Uterus (tissue), 4 donors: ENCODE measurements at places on chromosomes 12 and 14.

DNA sequence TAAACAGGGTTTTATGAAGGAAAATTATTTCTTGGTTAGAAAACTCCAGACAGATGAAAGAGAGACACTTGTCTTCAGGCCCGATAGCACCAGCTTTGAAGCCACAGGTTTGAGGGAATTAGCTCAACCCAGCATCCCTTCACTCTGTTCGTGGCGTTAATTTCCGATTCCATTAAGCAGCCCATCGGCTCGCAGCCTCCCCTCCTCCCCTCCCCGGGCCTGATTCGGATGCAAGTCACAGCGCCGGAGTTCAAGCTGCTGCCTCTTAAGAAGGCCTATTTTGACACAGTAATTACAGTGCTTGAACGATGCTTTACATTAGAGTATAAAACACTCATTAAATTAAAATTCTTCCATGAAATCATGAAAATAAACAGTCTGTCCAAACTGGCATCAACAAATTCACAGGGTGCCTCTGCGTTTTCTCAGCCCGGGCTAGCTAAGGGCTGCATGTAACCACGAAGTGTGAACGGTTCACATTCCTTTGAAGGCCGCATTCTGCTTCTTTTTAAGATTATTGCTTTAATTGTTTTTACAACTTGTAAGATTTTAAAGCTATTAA, 145.8 kb downstream of the DICER1 start:
- H3K27ac ChIP-seq: no peak overlapping the region
- H3K36me3 ChIP-seq: no peaks in the 10 kb centered on the region
- H3K27me3 ChIP-seq: no peaks in the 10 kb centered on the region

- peak overlapping the region; percentile 85 for H3K27ac ChIP-seq
- H3K4me3 ChIP-seq: no peak overlapping the region
- no peaks in the 10 kb centered on the region for H3K36me3 ChIP-seq
- peaks cover 11% of the 10 kb centered on the region for H3K4me1 ChIP-seq
These were observed 141.9 kb downstream of the CRADD start for GRCh38 chr12:93819050-93819491.

- no peak overlapping the region for H3K4me3 ChIP-seq
- H3K27ac ChIP-seq: no peak overlapping the region
- no peaks in the 10 kb centered on the region for H3K36me3 ChIP-seq
These were observed 471.9 kb downstream of the RPS29 start for GRCh38 chr14:49114161-49114893.

GRCh38 chr12:110075880-110076279, 27.6 kb upstream of the C12orf76 start:
- H3K36me3 ChIP-seq: no peaks in the 10 kb centered on the region
- H3K27ac ChIP-seq: no peak overlapping the region
- no peak for DNase-seq
- H3K4me3 ChIP-seq: no peak overlapping the region

GRCh38 chr12:80567401-80567800, 123.4 kb downstream of the PTPRQ start:
- H3K36me3 ChIP-seq: no peaks in the 10 kb centered on the region
- DNase-seq: no peak
- no peaks in the 10 kb centered on the region for H3K4me1 ChIP-seq

- H3K4me1 ChIP-seq: peaks cover 4% of the 10 kb centered on the region
- H3K4me3 ChIP-seq: no peak overlapping the region
- H3K27ac ChIP-seq: no peak overlapping the region
These were observed 80.0 kb upstream of the DICER1 start for GRCh38 chr14:95237121-95237957.

DNA sequence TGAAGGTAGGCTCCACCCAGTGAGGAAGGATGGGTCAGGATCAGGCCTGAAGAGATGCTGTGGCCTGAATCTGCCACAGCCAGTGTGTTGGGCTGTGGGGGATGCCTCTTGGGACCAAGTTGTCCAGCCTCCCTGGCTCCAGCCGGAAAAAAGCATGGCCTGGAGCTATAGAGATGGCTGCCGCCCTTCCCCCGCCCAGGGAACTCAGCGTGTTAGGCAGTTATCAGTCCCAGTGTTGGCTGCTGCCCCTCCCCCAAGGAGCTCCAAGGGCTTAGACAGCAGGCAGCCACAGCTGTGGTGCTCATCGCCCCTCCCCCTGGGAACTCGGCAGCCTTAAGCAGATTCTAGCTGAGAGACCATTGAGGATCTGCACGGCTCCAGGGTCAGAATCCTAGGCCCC, 158.0 kb downstream of the CAPZA3 start:
- DNase-seq: no peak
- no peaks in the 10 kb centered on the region for H3K4me1 ChIP-seq
- H3K27me3 ChIP-seq: no peaks in the 10 kb centered on the region
- no peak overlapping the region for H3K27ac ChIP-seq

DNA sequence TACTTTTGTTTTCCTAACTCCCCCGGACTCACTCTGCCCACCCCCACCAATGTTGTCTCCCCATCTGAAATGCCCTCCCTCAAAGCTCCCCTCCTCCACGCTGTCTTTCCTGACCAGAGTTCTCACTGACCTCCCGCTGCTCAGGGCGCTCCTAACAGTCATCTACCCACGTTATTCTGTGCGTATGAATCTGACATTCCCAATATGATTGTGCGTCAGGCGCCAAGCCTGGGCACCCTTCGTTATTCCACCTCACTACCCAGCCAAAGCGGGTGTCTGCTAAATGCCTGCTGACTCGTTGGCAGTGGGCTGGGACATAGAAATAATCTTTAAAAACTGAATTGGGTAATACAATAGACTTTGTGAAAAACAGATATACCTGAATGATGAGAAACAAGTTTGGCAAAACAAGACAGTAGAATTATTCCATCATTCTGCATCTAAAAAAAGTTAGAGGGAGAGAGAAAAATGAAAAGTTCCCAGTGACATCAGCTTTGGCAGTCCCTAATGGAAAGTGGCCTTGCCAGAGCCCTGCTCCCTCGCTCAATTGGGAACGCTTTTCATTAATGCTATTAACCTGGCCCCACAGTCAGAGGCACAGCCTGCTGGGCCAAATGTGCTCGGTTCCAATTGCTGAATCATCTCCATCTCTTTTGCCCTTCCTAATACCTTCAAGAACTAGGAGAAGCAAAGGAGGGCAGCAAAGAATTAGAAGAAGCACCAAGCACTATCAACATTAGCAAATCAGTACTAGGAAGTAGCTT, 74.0 kb upstream of the PLXNC1 start:
- no peak overlapping the region for H3K4me3 ChIP-seq
- H3K27me3 ChIP-seq: no peaks in the 10 kb centered on the region
- H3K27ac ChIP-seq: peak overlapping the region; percentile 81

DNA sequence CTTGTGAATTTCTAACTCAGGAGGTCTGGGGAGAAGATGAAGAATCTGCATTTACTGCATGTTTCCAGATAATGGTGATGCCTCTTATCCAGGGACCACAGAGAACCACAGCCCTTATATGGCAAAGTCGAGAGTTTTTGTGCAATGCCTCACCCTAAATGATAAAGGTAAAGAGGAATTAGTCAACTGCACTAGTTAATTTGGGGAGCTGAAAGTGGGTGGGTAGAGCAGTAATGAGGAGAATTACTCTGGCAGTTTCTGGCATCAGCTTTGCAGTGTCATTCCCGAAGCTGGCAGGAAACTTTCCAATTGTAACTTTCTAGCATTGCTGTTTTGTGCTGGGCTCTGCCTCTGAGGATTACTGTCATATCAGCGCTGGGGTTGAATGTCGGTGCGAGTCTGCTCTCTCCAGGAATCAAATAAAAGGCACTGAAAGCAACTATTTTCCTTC, 10.3 kb downstream of the EGLN3 start:
- H3K36me3 ChIP-seq: no peaks in the 10 kb centered on the region
- H3K27ac ChIP-seq: no peak overlapping the region
- no peak overlapping the region for H3K4me3 ChIP-seq
- no peak for DNase-seq
- no peaks in the 10 kb centered on the region for H3K4me1 ChIP-seq

DNA sequence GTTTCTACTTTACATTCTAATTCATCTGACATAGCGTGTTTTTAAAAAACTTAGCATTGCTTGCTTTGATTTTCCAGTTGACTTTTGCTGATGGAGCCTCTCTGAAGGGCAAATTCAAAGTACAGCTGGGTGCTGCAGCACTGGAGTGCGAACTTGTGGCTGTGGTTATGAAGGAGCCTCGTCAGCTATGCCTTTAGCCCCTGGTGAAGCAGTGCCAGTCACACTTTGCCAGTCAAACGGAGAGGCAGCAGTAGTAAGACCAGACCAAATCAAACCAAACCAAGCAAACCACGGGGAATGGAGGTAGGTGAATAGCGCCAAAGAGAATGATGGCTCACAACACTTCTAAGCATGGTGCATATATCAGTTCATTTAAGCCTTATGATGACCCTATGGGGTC, 15.1 kb upstream of the SLC38A2 start:
- peak overlapping the region; percentile 100 for H3K27ac ChIP-seq
- H3K36me3 ChIP-seq: no peaks in the 10 kb centered on the region
- DNase-seq: no peak
- H3K27me3 ChIP-seq: no peaks in the 10 kb centered on the region
- no peak overlapping the region for H3K4me3 ChIP-seq

DNA sequence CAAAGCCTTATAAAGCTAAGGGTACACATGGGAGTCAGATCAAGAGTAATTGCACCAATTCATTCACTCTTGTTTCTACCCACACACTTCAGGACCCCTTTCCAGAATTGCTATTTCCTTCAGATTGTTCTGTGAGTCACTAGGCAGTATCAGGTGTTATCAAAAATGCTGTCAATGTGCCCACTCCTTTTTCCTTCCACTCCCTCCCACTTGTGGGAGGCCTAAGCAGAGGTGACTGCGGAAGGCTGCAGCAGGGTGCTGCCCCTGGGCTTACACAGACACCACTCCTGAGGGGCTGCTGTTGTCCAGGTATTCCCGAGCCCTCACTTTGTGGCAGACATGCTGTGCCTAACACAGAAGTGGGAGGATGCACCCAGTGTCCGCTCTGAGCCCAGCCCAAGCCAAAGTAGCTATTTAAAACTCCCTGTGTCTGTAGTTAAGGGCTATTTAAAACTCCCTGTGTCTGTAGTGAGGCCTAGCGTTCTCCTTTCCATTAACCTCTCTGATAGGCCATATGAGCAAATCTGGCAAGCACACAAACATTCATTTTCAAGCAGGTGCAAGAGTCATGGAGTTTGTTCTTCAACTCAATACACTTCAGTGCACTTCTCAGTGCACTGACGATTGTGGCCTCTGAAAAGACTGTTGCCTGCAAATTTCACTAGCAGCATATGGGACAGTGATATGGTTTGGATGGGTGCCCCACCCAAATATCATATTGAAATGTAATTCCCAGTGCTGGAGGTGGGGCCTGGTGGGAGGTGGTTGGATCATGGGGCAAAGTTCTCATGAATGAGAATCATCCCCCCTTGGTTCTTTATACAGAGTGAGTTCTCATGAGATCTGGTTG, 117.8 kb downstream of the PHLDA1 start:
- DNase-seq: no peak
- no peaks in the 10 kb centered on the region for H3K36me3 ChIP-seq
- no peak overlapping the region for H3K27ac ChIP-seq
- H3K27me3 ChIP-seq: no peaks in the 10 kb centered on the region
- H3K4me1 ChIP-seq: no peaks in the 10 kb centered on the region
- H3K4me3 ChIP-seq: no peak overlapping the region

DNA sequence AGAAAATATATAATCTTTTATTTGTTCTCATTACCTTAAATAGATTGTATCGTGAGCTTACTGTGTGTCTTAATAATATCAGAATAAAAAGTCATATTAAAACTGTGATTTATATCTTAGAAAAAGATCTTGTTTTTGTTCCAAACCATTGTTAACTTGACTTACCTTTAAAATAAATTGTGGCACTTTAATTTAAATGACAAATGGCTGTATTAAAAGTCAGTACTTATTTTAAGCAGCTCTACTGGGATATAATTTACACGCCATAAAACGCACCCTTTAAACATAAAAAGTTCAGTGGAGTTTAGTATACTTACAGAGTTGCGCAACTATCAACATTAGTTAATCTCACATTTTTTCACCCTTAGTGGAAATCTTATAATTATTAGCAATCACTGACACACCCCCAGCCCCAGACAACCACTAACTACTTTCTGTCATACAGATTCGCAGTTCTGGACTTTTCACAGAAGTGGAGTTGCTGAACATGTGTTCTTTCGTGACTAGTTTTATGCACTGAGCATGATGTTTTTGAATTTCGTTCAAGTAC, 311.7 kb downstream of the ACSS3 start:
- H3K27me3 ChIP-seq: no peaks in the 10 kb centered on the region
- no peaks in the 10 kb centered on the region for H3K36me3 ChIP-seq
- H3K4me1 ChIP-seq: no peaks in the 10 kb centered on the region

- no peak overlapping the region for H3K27ac ChIP-seq
- no peaks in the 10 kb centered on the region for H3K27me3 ChIP-seq
- no peak overlapping the region for H3K4me3 ChIP-seq
- no peaks in the 10 kb centered on the region for H3K4me1 ChIP-seq
- no peaks in the 10 kb centered on the region for H3K36me3 ChIP-seq
These were observed 31.9 kb downstream of the IL31 start for GRCh38 chr12:122141911-122142725.

DNA sequence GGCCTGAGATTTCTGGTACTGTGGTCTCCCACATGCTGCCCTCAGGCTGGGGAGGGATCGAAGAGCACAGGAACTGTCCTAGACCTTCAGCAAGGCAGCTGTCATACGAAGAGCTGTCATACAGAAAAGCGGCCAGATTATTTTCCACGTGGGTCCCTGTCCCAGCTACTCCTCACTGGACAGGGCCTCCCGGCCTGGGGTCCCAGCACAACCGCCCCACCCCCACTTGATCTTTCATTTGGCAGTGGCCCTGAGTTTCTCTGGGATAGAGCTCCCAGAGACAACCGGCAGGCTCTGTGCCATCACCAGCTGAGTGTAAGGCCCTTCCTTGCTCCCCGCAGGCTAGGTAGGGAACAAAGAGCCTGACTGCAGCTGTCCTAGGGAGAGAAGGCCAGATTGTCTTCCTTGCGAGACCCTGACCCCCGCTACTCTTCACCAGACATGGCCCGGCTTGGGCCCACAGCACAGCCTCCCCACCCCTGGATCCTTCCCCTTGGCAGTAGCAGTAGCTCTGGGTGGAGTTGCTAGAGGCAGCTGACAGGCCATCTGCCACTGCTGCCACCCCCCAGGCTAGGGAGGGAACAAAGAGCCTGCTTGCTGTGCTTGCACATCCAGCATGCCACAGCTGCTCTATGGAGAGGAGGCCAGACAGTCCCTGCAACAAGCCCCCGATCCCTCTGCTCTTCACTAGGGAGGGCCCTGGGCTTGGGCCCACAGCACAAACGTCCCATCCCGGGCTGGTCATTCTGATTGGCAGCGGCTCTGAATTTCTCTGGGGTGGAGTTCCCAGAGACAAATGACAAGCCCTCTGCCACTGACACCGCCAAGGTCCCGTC, 3.1 kb upstream of the OR4N2 start:
- no peak overlapping the region for H3K4me3 ChIP-seq
- no peak for DNase-seq
- no peak overlapping the region for H3K27ac ChIP-seq
- H3K4me1 ChIP-seq: no peaks in the 10 kb centered on the region
